Fibroblast of skin of scalp (primary cell): ENCODE measurements at places on chromosomes 12 and 14.

DNA sequence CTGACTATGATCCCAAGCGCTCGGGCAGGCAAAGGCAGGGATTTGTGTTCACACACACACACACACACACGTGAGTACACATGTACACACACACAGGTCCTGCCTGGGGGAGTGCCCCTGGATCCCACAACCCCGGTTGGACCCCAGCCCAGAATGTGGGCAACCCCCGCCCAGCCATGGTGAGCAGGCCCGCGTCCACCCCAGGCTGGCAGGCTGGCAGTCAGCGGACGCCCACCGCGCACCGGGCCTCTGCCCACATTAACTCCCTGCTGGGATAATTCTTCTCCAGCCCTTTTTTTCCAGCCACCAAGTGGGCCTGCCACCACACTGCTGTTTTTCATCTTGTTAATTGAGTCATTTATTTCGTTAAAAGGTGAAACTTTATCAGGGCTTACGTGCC, 256.2 kb downstream of the BCL11B start:
- DNase-seq = no peak

GRCh38 chr12:81339071-81339470, 261.2 kb downstream of the ACSS3 start:
- DNase-seq = no peak

DNA sequence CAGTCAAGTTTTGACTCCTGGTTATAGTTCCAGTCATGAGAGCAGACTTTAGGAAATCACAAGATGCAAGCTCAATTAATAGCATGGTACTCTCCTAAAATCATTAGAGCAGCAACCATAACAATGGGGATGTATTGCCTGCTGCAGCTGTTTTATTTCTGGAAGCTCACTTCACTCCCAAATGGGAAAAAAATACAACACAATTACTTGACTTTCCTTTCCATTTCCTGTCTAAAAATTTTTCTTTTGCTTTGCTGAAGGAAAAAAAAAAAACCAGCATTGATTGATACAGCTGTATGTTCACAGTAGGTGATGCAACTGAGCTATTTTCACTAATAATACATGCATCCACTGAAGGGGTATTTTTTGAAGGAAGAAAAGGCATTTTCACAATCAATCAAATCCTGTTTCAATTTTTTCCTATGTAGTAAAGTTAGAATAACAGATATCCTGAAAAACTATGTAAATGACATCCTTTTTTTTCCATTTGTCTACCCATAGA, 143.9 kb upstream of the NOVA1 start:
- DNase-seq = no peak

- no peak for DNase-seq
Observed at GRCh38 chr12:128817111-128818015, 6.4 kb downstream of the SLC15A4 start.

- no peak for DNase-seq
Observed at GRCh38 chr14:104573930-104574329, 5.6 kb upstream of the C14orf180 start.

- DNase-seq = no peak
Observed at GRCh38 chr12:3081886-3082285, 4.7 kb downstream of the TSPAN9 start.

GRCh38 chr14:50656776-50657175, 11.3 kb downstream of the SAV1 start:
- DNase-seq = peak; percentile 47

GRCh38 chr12:80867941-80868340, 69.8 kb downstream of the LIN7A start:
- DNase-seq = no peak

- peak; percentile 57 for DNase-seq
Observed at GRCh38 chr12:53233671-53234121, 1.7 kb upstream of the RARG start.

DNA sequence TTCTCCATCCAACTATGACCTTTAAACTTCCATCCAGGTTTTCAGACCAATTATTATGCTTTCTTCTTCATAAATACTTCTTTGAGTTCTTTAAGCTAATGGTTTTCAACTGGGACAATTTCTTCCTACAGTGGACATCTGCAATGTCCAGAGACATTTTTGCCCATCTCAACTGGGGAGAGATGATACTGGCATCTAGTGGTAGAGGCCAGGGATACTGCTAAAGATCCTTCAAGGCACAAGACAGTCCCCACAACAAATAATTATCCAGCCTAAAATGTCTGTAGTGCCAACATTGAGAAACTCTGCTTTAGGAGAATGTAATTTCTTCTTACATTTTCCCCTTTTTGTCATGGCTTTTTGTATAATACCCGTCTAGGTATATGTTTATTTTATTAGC, 10.6 kb downstream of the TRHDE start:
- peak; percentile 43 for DNase-seq

DNA sequence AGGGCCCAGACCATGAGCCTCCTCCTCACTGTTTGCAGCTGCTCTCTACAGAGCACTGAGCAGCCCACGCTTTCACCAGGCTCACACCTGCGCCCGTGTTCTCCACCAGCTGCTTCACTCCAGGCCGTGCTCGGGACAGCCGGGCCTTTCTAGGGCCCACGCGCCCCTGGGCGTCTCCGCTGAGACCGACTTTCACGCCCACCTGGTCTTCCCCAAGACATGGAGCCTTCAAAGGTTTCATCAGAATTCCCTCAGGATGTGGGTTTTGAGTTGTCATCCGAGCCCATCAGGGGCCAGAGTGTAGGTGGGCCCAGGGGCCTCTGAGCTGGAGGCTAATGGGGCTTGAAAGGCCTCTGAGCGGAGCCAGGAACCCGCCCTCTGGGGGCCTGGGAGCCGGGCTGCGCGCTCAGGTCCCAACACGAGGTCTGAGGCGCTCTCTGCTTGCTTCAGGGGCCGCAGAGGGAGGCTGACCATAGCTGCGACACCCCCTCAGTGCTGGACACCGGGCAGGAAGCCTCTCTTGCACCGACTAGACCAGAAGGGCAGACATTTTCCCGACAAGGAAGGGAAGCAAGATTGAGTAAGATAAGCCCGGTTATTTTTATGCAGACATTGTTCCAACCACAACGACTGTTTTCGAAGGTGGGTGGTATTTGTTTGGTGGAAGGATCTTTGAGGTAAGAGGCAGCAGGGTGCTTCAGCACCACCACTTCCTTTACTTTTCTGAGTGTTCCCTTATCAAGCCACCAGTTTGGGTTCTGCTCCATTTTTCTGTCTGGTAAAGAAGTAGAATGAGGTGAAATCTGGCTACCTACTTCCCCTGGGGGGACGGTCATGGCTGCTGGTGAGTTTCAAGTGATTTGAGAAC, 125.0 kb upstream of the FUT8 start:
- no peak for DNase-seq
